Activated T-helper 17 cell treated with anti-CD3 and anti-CD28 coated beads, Interleukin-2, amount 50 U/mL, for 72 hours (primary cell): ENCODE measurements at places on chromosomes 13 and 19. TPM values are rescaled to one million over a fixed set of nuclear protein-coding genes. Genes with fewer than 3 reads are reported as not detected.

- no peak for ATAC-seq
These were observed 59.8 kb downstream of the TSHZ3 start for GRCh38 chr19:31289381-31289880.

DNA sequence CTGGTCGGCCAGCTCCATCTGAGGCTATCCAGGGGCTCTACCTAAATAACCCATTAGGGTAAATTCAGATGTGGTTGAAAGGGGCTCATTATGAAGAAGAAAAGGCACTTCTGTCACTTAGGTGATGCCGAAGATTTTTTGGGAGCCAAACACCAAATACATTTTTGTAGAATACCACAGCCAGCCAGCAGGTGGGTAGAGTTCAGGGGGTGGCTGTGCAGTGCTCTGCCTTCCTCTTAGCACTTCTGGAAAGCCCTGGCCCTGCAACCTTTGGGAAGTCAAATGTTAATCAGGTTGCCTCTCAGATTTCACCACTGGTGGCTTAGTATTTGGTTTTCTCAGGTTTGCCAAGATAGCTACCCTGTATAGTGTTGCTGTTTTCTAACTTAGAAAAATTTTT lies 18.5 kb upstream of the GPR18 start:
- ATAC-seq = no peak

- no peak for ATAC-seq
These were observed 143.5 kb downstream of the DCT start for GRCh38 chr13:94335761-94336526.

- peak; percentile 69 for ATAC-seq
These were observed 706 bp downstream of the P2RY11 start for GRCh38 chr19:10112037-10112761.

DNA sequence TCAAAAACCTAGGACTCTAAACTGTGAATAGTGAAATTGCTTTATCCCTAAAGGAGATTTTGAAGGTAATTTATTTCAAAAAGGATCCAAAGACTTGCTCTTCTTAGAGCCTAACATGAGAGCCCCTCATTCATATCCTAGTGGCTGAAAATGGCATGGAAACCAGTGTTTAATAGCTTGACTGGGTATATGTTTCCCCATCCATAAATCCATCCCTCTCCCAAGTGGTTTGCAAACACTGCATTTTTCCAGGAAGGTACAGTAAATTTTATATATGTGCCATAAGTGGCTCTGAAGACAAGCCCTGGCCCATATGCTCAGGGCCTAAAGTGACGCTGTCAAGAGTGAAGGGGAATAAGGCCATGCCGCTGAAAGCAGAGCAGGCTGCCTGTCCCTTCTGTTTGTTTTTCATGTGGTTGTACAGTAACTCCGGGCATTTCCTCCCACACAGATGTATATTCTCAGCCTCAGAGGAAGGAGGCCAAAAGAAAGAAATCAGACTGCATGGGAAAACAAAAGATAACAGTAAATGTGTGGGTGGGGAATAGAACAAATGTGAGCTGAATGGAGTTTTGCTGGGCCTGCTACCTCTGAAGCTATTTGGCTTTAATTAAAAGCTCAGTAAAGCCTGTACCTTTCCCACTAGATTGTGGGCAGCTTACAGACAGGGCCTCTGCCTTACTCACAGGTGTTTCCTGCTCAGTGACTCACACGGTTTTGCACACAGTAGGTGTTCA lies 181.9 kb downstream of the PCDH9 start:
- no peak for ATAC-seq

DNA sequence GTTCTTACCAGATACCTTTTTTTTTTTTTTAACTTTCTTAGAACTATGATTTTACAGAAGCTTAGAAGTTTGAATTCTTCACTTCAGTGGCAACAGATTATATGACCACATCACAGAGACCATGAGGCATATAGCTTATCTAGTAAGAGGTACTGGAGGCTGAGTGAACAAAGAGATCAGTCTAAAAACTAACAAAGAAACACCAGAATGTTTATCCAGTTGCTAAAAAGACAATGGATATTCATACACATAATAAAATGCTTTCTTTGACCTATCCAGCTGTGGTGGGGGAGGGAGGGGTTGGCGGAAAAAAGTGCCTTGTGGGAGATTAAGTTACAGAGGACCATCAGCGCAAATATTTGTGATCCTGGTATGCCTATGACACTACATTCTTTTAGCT lies 34.7 kb upstream of the SLITRK6 start:
- no peak for ATAC-seq

- no peak for ATAC-seq
These were observed 1721.4 kb downstream of the PCDH9 start for GRCh38 chr13:65508745-65509144.

DNA sequence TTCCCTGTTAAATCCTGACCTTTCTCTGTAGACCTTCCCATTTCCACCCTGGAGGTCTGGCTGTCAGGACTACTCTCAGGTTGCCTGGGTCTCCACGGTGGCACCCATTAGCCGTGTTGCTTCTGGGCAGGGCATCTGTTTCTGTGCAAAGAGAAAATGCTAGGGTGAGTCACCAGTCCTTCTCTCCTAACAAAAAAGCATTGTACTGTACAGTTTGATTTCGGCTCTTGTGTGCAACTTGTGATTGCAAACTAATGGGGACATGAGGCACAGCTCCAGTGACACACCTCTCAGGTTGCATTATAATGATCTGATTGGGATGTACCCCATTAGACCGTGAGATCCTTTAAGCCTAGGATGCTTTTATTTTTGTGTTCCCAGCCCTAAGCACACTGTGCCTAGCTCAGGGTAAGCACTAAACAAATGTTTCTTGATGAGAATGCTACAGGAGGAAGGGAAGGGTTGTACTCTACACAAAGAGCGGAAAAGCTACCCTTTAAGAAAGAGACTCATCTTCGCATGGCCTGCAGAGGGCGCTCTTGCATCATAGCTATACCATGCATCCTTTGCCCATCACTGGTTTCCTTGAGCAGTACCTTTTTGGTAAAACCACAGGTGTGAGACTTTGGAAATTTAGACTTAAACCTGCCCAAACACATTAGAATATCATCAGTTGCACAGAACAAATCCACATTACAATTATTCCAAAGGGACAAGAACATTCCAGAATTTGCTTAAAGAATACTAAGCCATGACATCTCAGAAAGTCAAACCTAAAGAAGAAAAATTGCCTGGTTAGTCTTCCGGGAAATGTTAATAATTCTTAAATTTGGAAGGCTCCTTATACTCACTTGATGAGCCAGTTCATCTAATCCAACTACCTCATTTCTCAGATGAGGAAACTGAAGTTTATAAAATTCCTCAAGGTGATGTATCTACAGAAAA lies 20.3 kb upstream of the TRIM13 start:
- peak; percentile 81 for ATAC-seq

DNA sequence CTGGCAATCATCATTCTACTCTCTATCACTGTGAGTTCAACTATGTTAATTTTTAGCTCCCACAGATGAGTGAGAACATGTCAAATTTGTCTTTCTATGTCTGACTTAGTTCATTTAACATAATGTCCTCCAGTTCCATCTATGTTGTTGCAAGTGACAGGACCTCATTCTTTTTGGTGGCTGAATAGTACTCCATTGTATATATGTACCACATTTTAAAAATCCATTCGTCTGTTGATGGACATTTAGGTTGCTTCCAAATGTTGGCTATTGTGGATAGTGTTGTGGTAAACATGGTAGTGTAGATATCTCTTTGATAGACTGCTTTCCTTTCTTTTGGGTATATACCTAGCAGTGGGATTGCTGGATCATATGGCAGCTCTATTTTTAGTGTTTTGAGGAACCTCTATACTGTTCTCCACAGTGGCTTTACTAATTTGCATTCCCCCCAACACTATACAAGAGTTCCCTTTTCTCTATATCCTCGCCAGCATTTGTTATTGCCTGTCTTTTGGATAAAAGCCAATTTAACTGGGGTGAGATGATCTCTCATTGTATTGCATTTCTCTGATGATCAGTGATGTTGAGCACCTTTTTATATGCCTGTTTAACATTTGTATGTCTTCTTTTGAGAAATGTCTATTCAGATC lies 124.1 kb downstream of the PCCA start:
- no peak for ATAC-seq

DNA sequence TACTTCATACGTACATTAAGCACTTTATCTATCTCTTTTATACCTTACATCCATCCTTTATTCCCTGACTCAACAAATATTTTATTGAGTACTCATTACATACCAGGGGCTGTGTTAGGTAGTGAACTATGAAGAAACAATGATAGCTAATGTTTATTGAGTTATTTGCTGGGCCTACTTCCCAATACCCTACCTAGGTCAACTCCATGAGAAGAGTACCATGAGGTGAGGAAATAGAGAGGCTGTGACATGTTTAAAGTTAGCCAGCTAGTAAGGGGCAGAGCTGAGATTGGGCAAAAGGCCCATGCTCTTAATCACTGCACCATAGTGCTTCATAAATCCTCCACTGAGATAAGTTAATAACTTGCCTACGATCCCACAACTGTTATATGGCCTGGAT lies 79.9 kb downstream of the FREM2 start:
- ATAC-seq = no peak

- ATAC-seq = no peak
These were observed 126.2 kb downstream of the KCNRG start for GRCh38 chr13:50141375-50141975.

GRCh38 chr13:35843272-35843671 lies 287.9 kb downstream of the DCLK1 start:
- ATAC-seq = no peak

- peak; percentile 86 for ATAC-seq
These were observed 13.6 kb upstream of the LATS2 start for GRCh38 chr13:21075011-21075378.

GRCh38 chr13:48255954-48256353 lies 22.9 kb downstream of the ITM2B start:
- ATAC-seq = peak; percentile 37

GRCh38 chr13:90979059-90979458 lies 368.4 kb upstream of the MIR17HG start:
- no peak for ATAC-seq

GRCh38 chr13:80038371-80038770 lies 302.6 kb downstream of the SPRY2 start:
- no peak for ATAC-seq

- ATAC-seq = no peak
These were observed 19.1 kb upstream of the TEX101 start for GRCh38 chr19:43395561-43395960.

- ATAC-seq = peak; percentile 11
These were observed at the start of gene TRPC4 for GRCh38 chr13:37869756-37870488. Gene TRPC4 (minus strand): TSS chr13:37869772. CDS start chr13:37783333, 86,439 bp downstream.

DNA sequence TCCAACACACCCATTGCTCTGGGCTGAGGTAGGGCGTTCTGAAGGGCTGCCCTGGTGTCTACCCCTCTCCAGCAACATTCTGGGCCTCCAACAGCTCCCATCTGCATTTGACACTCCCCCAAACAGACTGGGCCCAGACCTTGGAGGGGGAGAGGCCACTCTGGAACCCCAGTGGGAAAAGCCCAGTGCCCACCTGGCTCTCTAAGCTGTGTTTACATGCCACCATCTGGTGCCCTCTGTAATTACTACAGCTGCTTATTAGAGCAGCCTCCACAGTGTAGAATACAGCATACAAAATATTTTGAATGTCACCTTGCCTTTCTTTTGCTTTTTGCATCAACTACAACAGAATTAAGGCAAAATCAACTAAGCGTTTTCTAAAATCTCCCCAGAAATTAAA lies 35.8 kb upstream of the TM9SF2 start:
- ATAC-seq = no peak

GRCh38 chr13:75934889-75935288 lies 298.8 kb downstream of the LMO7 start:
- ATAC-seq = no peak

The KISS1R gene
- total RNA-seq = 53.1 TPM

The TGFBR3L gene
- total RNA-seq = 3.7 TPM

The CEACAM4 gene
- not detected for total RNA-seq

The ADAMTSL5 gene
- 3.0 TPM for total RNA-seq

The OR7D2 gene
- 0.11 TPM for total RNA-seq

The ZNF577 gene
- 5.7 TPM for total RNA-seq

The FXYD3 gene
- not detected for total RNA-seq

The CYP4F11 gene
- not detected for total RNA-seq
